ENCODE measurements at places on chromosomes 2 and 18.

DNA sequence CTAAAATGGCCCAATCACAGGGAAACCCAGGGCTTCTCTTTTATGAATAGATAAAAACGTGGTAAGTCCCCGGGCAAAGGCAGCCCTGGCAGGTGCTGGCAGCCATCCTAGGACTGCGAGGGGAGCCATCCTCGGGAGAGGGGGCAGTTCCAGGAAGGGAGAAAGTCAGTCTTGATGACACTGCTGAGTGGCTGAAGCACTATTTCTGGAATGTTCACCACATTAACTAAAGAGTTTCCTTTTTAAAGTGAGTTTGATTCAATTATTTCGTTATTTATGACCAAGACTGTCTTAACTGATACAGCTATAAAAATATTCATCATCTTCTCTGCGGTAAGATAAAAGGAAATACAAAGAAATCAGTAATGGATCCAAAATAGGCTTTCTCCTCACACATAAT, 20.4 kb downstream of the TTR start:
- no peak for DNase-seq

DNA sequence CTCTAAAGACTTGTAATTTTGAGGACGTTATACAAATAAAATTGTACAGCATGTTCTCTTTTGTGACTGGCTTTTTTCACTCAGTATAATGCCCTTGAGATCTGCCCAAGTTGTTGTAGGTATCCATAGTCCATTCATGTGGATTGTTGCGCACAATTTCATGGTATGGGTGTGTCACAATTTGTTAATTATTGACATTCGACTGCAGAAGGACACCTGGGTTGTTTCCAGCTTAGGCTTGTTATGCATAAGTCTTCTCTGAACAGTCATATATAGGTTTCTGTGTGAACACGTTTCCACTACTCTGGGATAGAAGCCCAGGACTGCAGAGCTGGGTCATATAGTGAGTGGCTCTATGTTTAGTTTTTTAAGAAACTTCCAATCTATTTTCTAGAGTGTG, 800.8 kb upstream of the SALL3 start:
- DNase-seq: no peak

DNA sequence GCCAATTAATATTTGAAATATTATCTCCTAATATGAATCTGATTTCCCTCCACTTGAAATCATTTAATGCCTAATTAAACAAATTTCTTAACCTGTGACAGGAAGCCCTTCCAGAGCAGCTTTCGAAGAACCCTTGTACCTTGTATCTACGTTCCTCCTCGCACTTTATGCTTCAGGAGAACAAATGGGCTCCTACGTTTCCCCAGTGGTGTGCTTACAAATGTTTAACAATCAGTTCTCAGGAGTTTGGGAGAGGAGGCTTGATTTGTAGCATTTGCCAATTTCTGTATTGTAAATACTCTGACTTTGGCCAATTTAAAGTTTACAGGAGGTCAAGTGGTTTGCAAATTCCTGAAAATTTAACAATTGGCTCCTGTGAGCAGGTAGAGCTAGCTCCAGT, 327.8 kb downstream of the THSD7B start:
- DNase-seq: no peak

- no peak for DNase-seq
Measured at GRCh38 chr2:236916181-236916580, 169.5 kb upstream of the COPS8 start.

- DNase-seq: no peak
Measured at GRCh38 chr2:145715601-145716000, 1195.7 kb upstream of the ZEB2 start.

GRCh38 chr18:77249569-77250500, at the start of gene GALR1:
Gene GALR1, plus strand, starts transcription at chr18:77249848. Its CDS starts 701 bp downstream, at chr18:77250549.
- no peak for DNase-seq

GRCh38 chr2:50347358-50348044, 684.4 kb downstream of the NRXN1 start:
- DNase-seq: no peak

DNA sequence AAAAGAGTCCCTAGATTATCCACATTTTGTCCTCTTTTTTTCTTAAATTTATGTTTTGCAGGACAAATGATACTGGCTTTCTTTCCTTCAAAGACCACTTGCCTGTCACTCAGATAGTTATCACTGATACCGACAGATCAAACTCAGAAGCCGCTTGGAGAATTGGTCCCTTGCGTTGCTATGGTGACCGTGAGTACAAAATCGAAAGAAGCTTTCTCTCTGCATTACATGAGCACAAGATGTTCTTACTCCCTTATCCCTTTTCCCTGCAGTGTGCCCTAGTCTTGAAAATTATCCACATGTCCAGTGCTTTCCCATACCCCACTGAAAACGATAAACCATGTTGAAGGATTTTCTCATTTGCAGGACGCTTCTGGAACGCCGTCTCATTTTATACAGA, 738.5 kb downstream of the CNTNAP5 start:
- no peak for DNase-seq

- no peak for DNase-seq
Measured at GRCh38 chr18:63515801-63516200, 26.4 kb upstream of the SERPINB12 start.

- DNase-seq: no peak
Measured at GRCh38 chr2:217645896-217646295, 356.9 kb downstream of the TNS1 start.

DNA sequence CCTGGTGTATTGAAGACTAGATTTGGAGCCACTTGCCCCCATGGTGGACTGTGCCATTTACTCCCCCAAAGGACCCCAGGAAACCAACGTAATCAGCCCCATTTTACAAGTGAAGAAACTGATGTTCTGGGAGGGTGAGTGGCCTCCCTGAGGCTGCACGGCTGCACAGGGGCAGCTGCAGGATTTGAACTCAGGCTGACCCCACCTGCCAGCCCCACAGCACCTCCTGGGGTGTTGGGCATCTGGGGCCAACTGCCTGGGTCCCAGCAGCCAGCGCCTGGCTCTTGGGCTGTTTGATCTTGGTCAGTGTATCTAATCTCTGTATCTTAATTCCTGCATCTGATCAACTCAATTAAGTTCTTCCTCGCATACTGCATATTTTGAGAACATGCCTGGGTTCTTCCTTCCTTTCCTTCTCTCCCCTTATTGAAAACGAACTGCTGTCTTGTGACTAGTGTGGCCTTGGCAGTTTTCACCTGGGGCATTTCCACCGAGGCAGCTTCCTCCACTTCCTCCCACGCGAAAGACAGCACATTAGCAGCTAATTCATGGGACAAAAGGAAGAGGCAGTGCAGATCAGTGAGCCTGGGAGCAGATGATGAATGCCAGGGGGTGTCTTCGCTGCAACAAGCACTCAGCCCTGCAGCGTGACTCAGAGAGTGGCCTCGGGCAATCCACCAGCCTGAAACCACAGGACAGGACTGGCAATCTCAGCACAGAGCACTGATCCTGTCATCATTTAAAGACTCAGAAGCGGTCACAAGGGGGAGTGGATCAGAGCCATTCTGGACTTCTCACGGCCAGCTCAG, 184.1 kb upstream of the RAB12 start:
- no peak for DNase-seq

- DNase-seq: peak; percentile 72
Measured at GRCh38 chr2:176111309-176111663, 4.2 kb downstream of the HOXD11 start.

DNA sequence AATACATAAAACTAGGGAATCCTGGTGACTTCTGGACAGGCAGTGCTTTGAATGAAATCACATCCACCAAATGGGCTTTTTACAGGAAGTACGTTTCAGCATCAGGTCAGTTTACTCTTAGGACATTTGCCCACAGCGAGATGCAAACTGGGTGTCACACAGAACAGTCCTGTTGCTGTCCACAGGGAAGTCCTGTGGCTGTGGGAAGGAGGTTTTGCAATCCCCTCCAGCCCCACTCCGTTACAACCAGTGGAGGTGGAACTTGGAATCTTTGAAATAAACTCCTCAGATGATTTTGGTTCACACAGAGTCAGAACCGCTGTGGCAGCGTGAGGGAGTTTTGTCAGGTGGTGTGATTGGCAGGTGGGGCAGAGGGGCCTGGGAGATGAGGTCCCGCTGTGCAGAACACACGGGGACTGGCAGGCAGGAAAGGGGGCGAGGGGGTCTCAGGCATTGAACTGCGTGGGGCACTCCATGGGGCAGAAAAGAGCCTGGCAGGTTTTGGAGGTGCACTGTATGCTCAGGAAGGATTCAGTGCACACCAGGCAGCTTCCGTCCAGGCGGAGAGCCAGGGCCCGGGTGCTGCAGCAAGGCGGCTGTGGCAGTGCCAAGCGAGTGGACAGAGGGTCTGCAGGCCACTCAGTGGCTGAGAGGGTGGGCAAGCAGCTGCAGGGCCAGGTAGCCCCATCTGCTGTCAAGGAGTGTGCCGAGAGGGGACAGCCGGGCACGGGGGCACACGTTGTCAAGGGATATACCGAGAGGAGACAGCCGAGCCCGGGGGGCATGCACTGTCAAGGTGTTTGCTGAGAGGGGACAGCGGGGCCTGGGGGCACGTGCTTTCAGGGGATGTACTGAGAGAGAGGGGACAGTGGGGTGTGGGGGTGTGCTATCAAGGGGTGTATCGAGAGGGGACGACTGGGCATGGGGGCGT, 148.7 kb downstream of the LDLRAD4 start:
- DNase-seq: no peak

DNA sequence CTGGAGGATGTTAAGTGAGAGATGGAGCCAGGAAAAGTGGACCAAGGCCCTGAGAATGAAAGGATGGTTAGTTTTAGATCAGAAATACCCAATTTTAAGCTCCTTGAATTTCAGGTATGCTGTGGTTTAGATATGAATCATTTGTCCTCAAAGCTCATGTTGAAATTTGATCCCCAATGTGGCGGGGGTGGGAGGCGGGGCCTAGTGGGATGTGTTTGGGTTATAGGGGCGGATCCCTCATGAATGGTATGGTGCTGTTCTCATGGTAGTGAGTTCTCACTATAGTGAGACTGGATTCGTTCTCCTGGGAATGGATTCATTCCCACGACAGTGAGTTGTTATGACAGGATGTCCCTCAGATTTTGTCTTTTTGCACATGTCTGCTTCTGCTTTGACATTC, 11.4 kb downstream of the MYO5B start:
- no peak for DNase-seq

- no peak for DNase-seq
Measured at GRCh38 chr2:171514908-171515582, 7.2 kb upstream of the CYBRD1 start.

DNA sequence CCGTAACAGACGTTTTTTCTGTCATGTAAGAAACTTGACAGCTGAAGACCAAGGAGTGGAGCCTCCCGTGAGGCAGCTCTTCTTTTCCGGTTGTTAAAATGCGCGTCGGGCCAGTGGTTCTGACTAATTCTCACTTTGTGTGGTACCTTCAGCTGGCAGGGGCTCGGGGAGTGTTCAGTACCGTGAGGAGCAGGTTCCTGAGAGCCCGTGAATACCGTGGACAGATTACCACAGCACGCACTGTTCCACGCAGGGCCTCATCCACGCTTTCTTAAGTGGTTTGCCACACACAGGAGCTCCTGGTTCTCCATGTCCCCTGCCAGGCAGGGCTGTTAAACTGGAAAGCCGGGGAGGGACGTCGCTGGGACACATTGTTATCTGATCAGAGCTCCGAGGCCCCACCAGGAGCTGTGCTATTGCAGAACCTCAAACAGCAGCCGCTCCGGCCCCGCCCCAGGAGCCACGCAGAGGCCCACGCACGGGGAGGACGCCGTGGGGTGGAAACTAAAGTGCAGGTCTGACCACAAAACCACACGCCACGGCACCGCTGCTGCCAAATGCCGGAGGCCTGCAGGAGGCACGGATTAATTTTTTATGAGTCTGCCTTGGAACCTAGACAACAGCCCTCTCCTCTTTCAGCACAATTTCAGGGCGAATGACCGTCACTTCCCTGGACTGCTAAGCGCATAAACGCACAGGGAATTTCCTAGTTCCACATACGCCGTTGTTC, 43.3 kb downstream of the NFATC1 start:
- DNase-seq: peak; percentile 24

DNA sequence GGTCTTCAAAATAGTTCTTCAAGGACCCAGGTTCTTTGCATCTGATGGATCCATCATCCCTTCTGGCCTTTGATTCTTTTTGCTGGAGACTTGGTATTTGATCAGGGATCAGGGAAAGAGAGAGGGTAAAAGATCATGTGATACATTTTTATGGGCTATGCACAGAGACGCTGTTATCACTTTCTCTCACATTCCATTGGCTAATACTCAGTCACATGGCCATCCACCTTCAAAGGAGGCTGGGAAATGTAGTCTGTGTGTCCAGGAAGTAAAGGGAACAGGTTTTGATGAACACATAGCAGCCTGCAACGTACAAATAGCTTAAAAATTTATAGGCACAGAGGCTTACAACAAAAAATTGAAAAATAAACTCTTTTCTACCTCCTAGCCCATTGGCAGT, 629.6 kb upstream of the FANCL start:
- DNase-seq: peak; percentile 14

DNA sequence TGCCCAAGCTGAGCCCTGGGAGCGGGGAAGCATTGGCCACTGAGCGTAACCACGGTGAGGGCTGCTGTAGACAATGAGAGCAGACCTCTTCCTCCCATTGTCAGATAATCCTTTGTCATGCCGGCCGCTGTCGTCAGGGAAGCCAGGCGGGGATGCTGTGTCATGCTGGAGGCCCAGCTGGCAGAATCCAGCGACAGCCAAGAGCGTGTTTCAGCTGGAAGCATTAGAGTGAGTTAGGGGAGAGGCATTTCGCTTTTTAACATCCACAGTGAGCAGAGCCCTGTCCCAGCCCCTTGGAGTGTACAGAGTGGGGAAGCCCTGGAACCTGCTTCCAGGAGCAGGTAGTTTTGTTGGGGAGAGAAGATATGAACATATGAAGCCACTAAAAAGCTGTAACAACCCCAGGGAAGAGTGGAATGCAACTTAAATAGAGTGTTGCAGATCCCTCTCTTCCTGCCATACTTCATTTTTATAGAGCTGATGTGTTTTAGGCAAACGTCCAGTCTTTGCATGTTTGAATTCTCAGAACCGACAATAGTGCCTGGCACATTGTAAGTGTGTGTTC, 7.0 kb downstream of the CTIF start:
- peak; percentile 73 for DNase-seq

DNA sequence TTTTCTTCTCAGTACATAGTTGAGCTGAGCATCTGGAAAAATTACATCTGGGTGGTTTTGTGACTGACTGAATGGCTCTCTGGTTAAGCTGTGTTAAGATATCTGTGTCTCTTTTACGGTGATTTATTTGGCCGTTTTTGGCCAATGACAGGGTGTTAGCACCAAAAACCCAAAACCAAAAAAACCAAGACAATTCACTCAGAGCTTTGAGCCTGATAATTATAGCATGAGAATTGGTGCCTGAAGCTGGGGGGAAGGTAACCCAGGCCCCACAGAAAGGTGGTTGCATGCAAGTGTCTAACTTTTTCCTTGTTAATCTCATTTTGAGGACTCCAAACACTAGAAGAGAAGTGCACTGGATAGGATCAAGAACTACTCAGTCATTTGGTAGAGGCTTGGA, 4.5 kb downstream of the CD28 start:
- no peak for DNase-seq

GRCh38 chr18:72544092-72544886, at the start of gene CBLN2:
Gene CBLN2, minus strand, starts transcription at chr18:72544342. Its CDS starts 2,182 bp downstream, at chr18:72542160.
- peak; percentile 21 for DNase-seq

- no peak for DNase-seq
Measured at GRCh38 chr18:36759167-36759776, 69.5 kb downstream of the TPGS2 start.

GRCh38 chr2:135030826-135031225, 16.4 kb downstream of the MAP3K19 start:
- DNase-seq: peak; percentile 47

- DNase-seq: no peak
Measured at GRCh38 chr2:39139511-39140237, 18.8 kb upstream of the SOS1 start.

- DNase-seq: no peak
Measured at GRCh38 chr2:42298132-42298531, 62.9 kb downstream of the COX7A2L start.

All from K562 (cell line).